Fibroblast of mammary gland (primary cell): ENCODE measurements at places on chromosomes 5 and 9.

- peak; percentile 64 for DNase-seq
Measured at GRCh38 chr5:178163772-178164735, 10.4 kb upstream of the NHP2 start.

GRCh38 chr9:132748450-132748849 is 78.2 kb downstream of the GTF3C4 start:
- no peak for DNase-seq

DNA sequence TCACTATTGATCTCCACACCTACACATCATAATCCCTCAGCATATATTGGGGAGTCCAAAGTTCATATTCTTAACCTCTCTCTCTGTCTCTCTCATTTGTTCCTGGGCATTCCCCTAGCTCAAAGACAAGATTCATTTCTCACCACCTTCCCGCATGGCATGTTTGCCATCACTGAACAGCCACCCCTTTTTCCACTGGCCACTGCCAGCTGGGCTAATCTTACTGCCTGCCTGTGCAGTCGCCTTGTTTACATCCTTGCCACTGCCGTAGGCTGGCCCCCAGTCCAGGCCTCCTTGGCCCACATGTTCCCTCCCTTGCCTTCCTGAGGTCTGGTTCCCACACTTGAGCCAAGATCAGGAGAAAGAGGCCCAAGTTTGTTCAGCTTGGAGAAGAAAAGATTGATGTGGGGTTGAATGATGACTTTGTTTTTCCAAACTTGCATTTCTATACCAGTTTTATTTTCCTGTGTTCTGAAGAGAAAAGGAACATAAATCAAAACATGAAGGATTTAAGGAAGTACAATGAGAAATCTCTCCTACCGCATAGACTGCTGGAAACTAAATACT is 80.2 kb downstream of the PLAC8L1 start:
- DNase-seq, result no peak

- DNase-seq, result peak; percentile 34
Measured at GRCh38 chr9:110153431-110153830, 54.5 kb downstream of the C9orf152 start.

DNA sequence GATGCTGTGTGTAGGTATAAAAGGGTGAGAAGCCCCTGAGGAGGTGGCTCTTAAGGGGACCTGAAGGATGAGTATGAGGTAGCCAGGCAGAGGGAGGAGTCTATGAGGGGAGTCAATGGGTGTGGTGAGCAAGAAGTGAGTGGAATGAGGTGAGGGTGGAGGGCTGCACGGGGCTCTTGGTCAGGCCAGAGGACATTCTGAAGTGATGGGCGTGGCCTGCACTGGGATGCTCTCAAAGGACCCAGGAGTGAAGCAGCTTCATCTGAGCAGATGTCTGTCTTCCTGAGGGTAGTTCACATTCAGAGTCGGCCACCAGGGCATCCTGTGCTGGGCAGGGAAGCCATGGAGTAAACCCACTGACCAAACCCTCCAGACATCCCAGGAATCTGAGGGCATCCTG is 45.1 kb upstream of the SAP30L start:
- no peak for DNase-seq

DNA sequence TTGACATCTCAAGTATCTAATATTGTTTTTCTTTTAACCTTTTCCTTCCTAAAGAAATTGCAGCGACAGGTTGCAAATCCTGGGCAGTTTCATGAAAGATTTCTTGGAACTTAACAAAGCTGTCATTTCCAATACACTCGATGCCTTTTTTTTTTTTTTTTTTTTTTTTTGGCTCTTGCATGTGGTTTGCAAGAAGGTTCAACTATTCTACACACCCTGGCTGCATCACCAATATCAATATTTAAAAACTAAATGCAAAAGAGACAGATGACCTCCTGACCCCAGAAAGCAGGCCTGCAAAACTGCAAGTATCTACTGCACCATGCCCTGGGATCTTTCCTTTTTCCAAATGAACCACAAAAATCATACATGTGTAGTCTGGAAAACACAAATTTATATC is 4.4 kb upstream of the NFIB start:
- DNase-seq, result no peak

- peak; percentile 50 for DNase-seq
Measured at GRCh38 chr5:179284751-179285631, 60.3 kb downstream of the ADAMTS2 start.

GRCh38 chr9:94511955-94512265 is 43.0 kb upstream of the PCAT7 start:
- DNase-seq, result no peak

DNA sequence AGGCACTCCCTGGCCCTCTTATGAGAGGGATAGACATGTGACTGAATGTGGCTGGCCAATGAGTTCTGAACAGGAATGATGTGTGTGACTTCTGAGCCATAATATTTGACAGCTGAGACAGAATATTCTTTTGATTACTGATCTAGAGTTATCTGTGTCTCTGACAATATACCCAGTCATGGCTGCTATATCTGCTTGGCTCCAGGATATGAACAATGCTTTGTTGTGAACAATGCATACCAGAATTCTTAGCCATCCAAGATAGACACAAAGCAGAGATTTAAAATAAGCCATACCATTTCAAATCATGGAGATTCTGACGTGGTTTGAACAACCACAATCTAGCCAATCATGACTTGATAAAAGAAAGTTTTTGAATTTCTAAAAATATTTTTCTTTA is 840.3 kb upstream of the SEMA6A start:
- no peak for DNase-seq

- DNase-seq, result no peak
Measured at GRCh38 chr9:77648234-77649108, at the start of gene GNA14. GNA14 (minus strand) TSS chr9:77648322; CDS start chr9:77647793, 529 bp downstream.

GRCh38 chr5:59272809-59273427 is 620.6 kb downstream of the PDE4D start:
- DNase-seq, result no peak

DNA sequence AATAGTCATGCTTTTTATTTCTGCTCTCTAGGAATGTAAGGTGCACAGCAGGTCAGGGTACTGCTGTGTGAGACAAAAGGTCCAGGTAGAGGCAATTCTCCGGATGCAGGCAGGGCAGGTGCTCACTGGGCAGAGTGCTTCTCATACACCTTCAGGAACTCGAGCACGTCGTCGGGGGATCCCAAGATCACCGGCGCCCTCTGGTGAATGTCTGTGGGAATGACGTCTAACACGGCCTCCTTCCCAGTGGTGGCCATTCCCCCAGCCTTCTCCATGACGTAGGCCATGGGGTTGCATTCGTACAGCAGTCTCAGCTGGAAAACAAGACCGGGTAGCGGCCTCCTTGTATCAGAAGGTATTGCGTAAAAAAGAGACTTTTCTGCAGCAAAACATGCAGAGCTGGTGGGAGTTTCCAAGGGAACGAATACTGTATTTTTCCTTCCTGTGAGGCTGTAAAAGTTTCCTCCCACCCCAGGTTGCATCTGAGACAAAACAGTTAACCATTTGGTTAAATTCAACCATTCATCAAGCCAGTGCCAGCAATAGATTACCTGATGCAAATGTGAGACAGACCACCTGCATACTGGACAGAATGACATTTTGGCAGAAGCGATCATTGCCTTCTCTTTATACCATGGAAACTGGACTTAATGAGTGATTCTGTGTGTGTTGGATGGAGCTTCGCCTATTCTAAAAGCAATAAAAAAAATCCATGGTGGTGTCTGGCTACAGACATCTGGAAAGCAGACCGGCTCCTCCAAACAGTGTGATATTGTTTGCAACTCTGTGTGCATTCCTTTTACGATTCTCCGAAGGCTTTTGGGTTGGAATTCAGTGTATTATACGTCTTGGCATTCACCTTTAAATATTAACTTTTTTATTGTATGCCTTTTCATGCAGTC is 9.9 kb upstream of the FBP2 start:
- DNase-seq, result peak; percentile 76

DNA sequence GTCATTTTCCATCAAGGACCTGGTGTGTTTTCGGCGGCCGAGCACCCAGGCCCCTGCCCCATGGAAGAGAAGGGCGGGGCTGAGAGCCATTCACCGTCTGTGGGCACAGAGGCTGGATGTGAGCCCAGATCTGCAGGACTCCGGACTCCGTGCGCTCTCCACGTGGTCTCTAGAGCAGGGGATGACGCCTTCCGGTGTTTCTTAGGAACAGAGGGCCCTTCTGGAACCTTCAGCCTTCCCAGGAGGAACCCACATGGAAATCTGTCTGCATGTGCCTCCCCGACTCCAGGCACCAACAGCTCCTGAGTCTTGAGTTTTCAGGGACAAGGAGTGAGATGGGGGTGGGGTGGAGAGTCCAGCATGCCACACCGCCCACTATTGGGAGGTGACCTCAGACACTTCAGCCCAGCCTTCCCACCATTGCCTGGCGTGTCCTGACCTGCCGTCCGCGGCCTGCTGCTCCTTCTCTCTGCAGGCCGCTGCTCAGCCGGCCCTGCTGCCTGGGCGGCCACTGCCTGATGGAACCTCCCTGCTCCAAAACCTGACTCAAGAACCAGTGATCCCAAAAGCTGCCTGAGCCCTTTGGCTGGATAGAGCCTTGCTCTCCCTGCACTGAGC is 2.4 kb upstream of the RXRA start:
- peak; percentile 49 for DNase-seq

DNA sequence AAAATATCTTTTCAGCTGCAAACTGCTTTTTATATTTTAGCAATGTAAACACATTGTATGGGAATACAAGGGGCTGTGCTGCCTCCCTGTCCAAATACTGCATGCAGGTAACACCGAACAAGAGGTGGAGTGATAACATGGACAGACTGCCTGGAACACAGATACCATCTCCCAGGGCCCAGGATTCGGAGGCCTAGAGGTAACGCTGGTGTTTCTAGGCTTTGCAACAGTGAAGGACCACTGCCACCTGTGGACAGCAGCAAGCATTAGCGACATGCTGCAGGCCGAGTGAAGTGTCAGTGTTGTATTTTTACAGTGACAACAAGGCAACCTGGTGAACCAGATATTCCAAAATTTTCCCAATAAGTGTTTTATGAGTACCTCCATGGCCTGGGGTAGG is 379.1 kb downstream of the DMRT2 start:
- DNase-seq, result peak; percentile 30

DNA sequence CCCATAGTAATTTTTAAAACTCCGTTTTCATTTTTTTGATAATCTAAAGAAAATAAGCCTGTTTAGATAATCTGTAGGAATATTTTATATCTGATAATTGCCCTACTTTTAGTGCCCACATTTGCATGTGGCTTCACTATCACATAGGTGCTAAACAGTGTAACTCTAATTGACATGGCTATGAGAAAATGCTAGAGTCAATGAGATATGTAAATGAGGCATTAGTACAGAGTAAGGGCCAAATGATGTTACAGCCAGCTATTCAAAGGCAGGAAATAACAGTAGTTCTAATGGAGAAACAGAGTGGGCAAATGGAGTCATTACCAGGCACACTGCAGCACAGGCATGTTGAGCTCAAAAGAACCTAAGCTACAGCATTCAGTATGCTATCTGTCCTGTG is 37.3 kb upstream of the GCNT4 start:
- DNase-seq, result no peak

GRCh38 chr5:61641748-61642565 is 309.9 kb downstream of the ZSWIM6 start:
- peak; percentile 21 for DNase-seq

DNA sequence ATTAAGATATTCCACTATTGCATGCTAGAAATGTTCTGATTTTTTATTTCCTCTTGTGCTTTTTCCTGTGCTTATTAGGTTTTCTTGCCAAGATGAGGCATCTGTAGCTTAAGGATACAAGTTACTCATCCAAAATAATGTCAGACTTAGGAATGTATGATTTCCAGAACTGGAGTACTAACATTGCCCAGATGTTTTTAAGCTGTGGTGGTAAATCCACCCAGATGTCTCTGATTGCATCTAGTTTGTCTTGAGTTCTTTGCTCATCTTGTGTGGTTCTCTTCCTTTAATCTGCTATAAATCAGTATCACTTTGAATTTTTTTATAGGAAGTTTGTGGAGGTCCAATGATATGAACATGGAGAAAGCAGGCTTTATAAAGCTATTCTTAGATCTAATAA is 337.5 kb upstream of the ZNF608 start:
- peak; percentile 97 for DNase-seq

DNA sequence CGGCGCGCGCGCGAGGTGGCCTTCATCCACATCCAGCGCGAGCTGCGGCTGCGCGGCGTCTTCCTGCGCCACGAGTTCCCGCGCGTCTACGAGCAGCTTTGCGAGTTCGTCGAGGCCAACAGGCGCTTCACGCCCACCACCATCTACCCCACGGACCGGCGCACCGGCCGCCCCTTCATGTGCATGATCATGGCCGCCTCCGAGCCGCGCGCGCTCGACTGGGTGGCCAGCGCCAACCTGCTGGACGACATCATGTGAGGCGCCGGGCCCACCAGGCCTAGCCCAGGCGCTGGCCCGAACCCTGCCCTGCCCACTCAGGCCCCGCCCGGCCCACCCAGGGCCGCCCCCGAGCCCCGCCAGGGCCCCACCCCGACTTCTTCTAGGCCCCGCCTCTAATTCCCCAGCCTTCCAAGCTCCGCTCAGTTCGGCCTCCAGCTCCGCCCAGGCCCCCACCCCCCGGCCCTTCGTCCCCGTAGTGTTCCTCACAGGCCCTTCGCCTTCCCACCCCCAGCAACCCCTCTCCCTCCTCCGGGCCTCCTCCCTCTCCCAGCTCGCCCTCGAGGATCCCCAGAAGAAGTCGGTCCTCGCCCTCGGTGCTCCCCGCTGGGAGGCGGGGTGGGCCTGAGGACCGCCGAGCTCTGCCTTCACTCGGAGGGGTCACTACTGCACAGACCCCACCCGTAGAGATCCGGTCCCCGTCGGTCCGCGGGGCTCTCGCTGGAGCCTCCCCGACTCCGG is 2.0 kb upstream of the PHPT1 start:
- DNase-seq, result peak; percentile 61

DNA sequence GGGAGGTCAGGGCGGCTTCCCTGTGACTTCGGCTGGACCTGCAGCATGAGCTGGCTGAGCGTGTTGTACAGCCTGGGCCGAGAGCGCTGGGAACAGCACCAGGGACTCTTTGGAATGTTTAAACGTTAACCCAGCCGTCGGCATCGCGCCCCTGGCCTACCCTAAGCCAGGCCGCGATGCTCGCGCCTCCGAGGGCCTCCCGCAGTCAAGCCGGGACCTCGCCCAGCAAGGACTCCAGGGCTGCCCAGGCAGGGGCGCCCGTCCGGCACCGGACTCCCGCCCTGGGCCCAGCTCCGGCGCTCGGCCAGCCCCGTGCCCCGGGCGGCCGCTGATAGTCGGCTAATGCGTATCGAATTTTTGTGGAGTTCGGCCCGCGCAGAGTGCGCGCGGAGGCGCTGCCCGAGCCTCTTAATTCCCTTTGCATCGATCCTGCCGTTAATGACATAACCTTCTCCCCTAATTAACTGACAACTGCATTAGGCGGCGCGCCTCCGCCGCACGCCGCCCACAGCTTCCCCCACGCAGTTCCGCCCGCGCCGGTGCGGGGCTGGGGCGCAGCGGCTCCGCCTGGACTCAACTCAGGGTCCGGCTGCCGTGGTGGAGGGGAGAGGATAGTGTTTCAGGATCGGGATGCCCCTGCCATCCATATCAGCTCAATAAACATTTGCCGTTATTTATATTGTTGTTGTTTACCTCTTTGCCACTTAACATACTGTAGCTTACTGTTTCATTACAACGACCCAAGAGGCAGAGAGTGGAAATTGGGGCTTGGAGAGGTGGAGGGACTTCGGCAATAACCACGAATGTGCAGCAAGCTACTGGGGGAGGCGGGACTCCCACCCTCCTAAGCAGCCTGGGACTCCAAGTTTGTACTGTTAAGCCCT is 28.8 kb upstream of the CDC23 start:
- DNase-seq, result no peak
